Head of caudate nucleus (tissue), 42 donors: ENCODE measurements at places on chromosomes 11 and 22.

- no peak for DNase-seq
Observed at GRCh38 chr11:89625171-89625570, 84.9 kb upstream of the TRIM77 start.

DNA sequence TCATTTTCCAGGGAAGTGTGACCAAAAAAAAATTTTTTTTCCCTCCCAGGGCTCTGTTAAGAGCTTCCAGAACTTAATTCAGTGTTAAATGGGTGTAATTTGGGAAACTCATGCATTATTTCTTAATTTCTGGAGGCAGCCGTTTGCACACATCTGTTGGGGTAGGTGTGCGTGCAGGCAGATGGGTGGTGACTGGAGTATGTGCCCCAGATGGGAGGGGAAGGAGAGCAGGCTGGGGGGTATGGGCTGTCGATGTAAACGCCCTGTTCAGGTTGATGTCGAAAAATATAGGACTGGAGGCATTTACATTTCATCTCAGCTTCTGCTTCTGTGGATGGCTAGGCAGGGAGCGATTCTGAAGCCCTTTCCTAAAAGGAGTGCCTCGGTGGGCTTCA is 13.7 kb upstream of the SHISAL1 start:
- no peak for DNase-seq

DNA sequence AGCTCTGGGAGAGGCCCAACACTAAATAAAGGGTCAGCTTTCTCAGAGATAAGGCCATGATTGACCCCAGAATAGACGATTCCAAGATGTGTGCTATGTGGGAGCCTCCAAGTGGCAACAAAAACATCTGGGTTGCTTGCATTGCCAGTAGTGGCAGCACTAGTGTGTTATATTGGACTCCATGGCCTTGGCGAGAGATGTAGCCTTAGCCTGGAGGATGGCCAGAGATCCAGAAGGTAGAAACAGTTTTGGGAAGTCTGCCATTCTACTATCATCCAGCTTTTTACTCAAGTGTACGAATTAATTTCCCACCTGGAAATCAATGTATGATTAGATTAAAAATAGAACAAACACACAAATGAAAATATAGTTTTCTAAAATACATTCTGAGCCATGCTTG is 3.0 kb downstream of the OR8D4 start:
- no peak for DNase-seq

- DNase-seq: no peak
Observed at GRCh38 chr22:42910221-42910942, 53.3 kb upstream of the ARFGAP3 start.

DNA sequence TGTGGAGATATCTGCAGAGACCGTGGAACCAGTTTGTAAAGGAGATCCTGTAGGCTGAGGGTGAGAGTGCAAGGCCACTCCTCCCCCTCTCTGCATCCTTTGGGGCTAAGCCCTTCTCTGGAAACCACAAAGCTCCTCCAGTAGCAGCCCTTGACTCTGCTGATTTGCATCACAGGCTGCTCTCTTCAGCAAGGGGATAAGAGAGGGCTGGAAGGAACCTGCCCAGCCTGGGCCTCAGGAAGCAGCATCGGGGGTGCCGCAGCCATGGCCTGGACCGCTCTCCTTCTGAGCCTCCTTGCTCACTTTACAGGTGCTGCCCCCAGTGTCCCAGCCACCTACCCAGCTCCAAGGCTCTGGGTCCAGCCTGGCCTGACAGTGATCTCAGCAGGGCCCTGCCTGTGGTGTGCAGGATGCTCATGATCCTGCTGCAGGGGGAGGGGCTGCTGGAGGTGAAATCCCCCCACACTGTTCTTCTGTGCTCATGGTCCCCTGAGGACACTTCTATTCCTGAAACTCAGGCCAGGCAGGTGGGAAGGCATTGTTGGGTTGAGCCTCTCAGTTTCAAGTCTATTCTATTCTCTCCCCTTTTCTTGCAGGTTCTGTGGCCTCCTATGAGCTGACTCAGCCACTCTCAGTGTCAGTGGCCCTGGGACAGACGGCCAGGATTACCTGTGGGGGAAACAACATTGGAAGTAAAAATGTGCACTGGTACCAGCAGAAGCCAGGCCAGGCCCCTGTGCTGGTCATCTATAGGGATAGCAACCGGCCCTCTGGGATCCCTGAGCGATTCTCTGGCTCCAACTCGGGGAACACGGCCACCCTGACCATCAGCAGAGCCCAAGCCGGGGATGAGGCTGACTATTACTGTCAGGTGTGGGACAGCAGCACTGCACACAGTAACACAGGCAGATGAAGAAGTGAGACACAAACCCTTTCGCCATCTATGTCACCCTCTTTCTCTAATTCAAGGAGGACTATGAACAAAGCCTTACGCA is 68.5 kb upstream of the IGLL5 start:
- no peak for DNase-seq

DNA sequence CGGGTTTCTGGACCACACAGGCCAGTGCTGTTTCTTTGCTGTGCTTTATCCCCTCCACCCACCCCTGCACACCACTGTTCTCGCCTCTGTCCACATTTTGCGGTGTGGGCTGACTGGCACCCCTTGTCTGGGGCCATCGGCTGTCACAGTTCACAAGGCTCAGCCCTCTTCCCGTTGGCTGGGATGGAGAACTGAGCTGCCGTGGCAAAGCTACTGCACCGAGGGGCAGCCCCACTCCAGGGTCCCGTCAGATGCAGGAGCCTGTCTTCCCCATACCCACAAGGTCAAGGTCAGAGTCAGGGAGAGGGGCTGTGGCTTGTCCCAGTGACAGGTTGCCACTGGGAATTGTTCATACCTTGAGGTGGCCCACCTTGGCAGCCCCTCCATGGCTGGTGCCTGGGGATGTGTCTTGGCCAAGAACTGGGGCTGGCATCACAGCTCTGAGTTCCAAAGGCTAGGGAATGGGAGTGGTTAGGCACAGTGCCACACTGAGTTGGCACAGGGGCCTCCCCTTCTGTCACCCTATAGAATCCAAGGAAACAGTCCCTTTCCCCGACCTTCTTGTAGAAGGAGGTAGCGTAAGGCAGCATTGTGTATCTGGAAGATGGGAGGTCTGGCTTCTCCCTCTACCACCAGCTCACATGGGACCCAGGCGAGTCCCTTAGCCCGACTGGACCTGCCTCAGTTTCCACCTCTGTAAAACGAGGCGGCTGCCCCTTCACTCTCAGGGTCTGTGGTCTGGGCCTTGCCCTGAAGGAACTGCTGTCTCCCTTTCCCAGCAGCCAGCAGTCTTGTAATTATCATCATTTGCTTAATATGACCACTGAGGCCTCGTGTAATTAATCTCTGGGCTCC is 3.4 kb downstream of the GRK2 start:
- DNase-seq: no peak

DNA sequence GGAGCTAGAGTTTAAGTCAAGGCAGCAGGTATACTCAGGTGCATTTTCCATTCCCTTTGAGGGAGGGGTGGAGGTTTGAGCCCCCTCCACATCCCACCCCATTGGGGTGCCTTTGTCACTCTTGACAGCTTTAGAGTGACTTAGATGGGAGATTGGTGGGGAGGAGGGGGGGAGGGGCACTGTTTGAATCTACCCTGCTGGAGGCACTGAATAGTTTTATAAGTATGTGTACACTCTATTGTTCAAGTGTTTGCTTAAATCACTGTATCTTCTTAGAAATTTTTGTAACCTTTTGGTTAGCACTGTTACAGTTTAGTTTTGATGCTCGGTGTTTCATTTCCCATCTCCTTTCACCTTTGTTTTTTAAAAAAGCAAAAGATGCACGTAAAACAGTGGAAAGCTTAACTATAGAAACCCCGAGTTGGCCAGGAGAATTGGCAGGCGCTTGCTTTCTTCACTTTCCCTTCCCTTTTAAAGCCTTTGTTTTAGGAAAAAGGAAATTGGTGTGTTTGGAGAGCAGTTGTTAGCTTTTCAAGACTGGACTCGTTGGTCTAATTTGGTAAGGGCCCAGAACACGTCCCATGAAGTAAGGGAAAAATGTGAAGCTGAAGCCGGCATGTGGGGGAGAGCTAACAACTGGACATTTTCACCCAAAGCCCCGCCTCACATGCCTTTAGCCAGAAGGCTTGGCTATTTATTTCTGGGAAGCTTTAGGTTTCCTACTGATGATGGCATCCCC is 42.8 kb downstream of the TNRC6B start:
- peak; percentile 26 for DNase-seq

- DNase-seq: no peak
Observed at GRCh38 chr11:119608781-119609180, 120.2 kb downstream of the NECTIN1 start.

GRCh38 chr11:68756171-68756766 is 4.9 kb upstream of the TESMIN start:
- DNase-seq: no peak

- DNase-seq: peak; percentile 93
Observed at GRCh38 chr22:39496131-39496838, 5.8 kb upstream of the MIEF1 start.

DNA sequence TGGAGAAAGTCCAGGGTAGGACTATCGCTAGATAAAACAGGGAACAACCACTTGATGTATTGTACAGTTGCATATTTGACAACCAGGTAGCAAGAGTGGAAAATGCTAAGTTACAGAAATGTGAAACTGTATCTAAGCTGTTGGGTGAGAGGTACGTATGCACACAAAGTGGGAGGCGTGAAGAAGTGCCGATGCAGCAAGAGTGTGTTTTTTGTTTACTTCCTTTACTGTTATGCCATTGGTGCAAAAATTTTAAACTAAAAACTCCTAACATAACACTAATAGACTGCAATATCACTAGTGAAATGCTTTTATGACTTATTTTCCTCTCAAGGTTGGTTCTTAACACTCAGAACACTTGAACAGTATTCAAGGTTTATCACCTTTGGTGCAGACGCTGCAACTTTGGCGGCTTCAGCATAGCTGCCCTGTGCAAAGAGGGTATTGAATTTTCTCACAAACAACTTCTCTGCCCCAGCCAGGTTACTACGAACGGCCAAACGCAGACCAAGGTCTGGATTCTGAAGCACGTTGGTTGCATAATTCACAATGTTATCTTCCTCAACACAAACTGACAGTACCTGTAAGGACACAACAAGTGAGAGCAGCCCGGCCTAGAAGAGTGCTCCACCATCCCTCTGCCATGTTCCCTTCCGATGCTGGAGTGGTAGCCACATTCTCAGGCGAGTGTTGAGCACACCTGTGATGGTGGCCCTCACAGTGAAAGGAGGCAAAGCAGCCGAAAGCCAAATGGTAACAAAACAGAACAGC is 55.8 kb upstream of the SLC25A1 start:
- no peak for DNase-seq

DNA sequence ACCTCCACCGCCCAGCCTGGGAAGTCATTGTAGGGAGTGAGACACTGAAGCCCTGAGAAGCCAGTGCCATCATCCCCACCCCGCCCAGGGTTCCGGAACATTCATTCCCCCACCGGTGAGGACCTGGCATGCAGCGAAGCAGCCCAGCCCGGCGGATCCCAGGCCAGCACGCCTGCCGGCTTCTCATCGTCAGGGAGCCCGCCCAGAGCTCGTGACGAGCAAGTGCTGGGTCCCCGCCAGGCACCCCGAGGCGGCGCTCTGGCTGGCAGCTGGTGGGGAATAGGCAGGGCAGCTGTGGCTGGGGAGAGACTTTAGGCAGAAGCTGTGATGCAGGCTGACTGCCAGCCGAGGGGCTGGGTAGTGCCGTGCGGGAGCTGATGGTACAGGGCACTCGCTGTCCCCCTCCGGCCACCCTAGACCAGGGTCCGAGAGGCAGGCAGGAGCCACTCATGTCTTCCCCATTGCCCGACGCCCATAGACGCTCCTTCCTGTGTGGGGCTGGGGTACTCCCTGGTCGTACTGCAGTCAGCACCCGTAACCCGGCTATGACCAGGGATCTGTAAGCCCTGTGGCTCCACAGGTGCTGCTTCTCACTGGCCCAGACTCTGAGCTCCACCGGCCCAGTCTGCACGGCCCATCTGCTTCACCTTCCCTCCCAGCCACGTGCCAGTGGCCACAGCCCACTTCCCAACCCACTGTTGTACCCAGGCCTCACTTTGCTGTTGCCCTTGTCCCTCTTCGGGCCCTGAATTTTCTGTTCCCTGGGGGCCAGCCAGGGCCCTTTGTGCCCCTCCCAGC is 24.5 kb upstream of the CABP7 start:
- peak; percentile 69 for DNase-seq

DNA sequence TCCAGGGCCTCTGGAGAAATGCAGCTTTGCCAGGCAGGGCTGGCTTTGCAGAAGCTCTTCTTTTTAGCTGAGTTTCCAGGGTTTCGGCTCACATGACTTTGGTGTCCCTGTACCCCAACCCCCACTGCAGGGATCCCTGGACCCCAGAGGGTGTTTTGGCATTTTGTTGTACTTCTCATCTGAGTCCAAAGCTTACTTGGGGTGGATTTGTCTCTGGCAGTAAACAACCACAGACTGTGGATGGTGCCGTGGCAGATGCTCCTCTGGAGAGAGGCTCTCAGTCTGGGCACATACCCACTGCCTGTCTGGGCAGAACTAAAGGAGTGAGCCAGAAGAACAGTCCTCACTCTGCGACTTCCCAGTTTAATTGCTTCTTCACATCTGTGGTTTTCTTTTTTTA is 49.6 kb downstream of the COMMD9 start:
- DNase-seq: no peak
